Hematopoietic multipotent progenitor cell treated with erythropoietin and hydrocortisone succinate and interleukin-3 and kit ligand, for 8 days (in vitro differentiated cells): ENCODE measurements at places on chromosomes 1 and 21.

- no peak for DNase-seq
Observed at GRCh38 chr1:81314513-81315233, 486.1 kb upstream of the ADGRL2 start.

DNA sequence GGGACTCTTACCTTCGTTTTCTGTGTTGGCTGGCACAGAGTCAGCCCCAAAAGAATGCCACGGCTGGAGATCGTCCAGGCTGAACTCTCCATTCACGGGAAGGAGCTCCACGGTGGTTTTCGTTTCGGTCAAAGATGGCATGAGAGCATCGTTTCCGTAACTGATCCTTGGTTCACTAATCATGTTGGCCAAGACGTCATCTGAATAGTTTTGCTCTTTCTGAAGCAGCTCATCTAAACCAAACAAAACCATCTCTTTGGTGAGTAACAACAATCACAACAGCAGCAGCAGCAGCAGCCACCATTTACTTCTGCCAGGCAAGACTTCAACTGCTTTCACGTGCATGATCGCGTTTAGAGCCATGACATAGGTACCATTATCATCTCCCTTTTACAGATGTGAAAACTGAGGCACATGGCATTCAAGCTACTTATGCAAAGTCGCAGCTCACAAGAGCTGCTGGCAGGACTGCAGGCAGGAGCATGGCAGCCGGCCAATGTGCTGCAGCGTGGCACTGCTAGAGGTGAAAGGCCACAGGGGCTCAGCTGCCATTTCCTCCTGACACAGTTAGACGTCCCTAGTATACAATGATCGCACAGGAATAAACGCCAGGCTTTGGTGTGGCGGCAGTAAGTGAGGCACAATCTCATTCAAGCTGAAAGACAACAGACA lies 177.1 kb downstream of the GABPA start:
- DNase-seq: no peak

GRCh38 chr1:52709016-52709415 lies 10.9 kb upstream of the COA7 start:
- DNase-seq: no peak

DNA sequence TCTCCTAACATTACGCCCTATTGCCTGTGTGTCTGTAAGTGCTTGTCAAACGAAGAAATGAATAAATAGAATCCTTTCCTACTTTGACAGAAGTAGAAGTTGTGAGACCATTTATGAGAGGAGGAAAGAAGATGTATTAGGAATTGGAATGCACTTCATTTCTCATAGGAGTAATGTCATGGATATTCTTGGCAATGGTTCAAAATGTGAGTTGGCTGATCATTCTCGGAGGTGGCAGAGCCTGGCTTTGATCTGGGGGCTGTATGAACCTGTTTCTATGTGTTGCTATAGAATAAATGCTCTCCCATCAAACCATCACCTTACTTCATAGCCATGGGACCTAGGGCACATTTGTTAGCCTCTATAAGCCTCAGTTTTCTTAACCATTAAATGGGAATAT lies 10.1 kb upstream of the SERBP1 start:
- no peak for DNase-seq

GRCh38 chr1:21319447-21320407 lies 29.5 kb upstream of the ECE1 start:
- peak; percentile 89 for DNase-seq

GRCh38 chr1:8562881-8563865 lies 245.3 kb downstream of the SLC45A1 start:
- DNase-seq: peak; percentile 35

DNA sequence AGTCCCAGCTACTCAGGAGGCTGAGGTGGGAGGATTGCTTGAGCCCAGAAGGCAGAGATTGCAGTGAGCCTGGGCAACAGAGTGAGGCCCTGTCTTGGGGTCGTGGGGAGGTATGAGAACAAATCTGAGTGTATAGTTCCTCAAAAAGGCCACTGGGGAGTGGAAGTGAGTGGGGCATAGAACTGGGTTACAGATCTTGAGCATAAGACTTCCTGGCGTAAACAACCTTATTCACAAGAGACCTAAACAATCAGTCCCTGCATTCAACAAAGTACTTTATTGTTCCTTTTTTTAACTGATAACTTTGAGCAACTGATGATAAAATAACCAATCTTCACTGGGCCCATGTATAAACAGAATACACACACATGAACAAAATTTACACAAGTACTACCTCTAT lies 72.7 kb upstream of the MUTYH start:
- DNase-seq: no peak

GRCh38 chr1:21933397-21934248 lies 3.5 kb downstream of the HSPG2 start:
- no peak for DNase-seq

DNA sequence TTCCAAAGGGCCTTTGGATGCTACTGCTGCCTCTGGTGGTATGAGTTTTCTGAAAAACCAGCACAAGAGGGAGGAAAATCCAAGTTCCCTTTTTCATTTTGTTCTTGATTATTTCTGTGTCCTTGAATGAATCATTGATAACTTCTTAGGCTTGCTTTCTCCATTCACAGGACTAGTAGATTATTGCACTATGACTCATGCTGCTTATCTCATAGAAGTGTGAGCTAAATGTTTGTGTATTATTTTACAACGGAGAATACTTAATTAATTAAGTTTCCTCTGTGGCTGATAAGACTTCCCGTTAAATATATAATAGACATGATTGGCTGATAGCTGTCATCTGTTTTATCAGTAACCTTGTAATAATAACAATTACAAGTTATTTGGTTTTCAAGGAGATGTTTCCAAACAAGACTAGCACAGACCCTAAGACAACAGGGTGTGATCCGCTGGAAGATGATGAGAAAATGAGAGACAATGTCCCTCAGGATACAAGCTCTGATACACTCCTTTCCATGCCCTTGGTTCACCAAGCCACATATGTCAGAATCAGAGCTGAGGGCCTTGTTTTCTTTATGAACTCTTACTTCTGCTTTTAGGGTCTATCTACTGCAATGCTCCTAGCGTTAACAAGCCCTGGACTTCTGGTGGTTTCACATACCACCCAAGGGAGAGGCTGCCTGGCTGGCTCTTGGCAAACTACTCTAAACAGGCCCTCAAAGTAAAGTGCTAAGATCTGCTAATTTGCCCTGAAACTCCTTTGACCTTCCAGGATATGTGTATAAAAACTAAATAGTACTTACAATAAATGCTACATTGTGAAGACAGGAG lies 1078.3 kb downstream of the TTLL7 start:
- no peak for DNase-seq

DNA sequence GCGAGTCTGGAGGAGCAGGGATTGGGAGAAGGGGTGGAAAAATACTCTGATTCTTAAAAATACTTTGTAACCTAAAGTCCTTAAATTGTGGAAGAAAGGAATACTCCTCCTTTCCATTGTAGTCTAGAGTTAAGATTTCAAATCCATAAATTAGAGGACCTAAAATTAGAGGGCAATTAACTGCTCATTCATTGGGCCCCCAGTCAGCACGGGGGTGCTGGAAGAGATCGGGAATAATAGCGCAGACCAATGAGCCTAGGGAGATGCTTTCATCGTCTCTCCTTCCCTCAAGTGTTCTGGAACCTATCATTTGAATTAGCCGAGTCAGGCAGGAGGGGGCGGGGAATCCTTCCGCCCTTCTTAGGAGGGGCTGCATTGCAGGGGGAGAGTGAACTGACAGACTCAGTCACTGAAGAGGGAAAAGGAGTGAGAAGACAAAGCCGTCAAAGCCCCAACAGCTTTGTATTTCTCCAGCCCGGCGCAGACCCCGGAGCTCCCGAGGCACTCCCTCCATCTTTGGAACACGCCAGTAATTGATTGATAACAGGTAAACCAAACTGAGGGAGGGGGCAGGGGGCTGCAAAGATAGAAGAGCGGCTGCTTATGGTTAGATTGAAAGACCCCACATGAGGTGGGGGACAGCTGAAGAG lies at the start of gene MLLT11:
MLLT11 (plus strand) TSS at position 391 of the 650 bp plus-strand sequence. CDS start 6,828 bp downstream, outside the sequence.
- DNase-seq: peak; percentile 59

- peak; percentile 30 for DNase-seq
Observed at GRCh38 chr1:165075725-165076370, 280.7 kb downstream of the LMX1A start.

GRCh38 chr1:50968821-50969610 lies 1.0 kb upstream of the CDKN2C start:
- no peak for DNase-seq

- DNase-seq: no peak
Observed at GRCh38 chr1:67605209-67605780, 79.7 kb upstream of the GADD45A start.

DNA sequence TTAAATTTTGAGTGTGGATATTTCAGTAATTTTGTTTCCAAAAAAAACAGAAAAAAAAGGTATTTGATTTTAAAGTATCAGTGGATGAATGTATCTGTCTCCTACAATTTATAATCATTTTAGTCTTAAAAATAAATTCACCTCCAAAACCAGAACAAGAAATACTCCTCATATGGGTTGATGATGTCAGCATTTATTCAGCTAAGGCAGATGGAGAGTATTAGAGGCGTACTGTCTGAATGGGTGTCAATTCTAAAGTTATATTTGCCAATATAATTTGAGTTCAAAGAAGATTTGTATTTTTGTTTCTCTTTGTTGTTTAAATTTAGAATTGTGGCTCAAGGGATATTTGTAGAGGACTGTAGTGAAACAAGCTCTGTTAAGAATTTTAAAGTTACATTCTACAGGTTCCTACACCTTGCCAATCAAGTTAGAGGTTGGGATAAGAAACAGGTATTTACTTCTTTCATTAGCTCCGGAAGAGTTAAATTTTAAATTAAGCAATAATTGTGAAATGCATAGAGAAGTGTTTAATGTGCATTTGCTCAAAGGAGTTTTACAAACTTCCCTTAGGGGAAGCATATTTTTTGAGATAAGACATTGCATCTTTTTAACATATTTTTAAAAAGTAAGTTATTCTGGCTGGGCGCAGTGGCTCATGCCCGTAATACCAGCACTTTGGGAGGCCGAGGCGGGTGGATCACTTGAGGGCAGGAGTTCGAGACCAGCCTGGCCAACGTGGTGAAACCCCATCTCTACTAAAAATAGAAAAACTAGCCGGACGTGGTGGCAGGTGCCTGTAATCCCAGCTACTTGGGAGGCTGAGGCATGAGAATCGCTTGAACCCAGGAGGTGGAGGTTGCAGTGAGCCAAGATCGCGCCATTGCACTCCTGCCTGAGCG lies 1.2 kb downstream of the PLA2G4A start:
- peak; percentile 52 for DNase-seq

GRCh38 chr21:15968776-15969310 lies 239.1 kb downstream of the USP25 start:
- DNase-seq: no peak

GRCh38 chr1:175530622-175531375 lies 212.6 kb downstream of the TNR start:
- no peak for DNase-seq

GRCh38 chr1:160744852-160745520 lies 5.9 kb downstream of the SLAMF7 start:
- no peak for DNase-seq

GRCh38 chr1:47209725-47210325 lies 20.0 kb upstream of the PDZK1IP1 start:
- no peak for DNase-seq

DNA sequence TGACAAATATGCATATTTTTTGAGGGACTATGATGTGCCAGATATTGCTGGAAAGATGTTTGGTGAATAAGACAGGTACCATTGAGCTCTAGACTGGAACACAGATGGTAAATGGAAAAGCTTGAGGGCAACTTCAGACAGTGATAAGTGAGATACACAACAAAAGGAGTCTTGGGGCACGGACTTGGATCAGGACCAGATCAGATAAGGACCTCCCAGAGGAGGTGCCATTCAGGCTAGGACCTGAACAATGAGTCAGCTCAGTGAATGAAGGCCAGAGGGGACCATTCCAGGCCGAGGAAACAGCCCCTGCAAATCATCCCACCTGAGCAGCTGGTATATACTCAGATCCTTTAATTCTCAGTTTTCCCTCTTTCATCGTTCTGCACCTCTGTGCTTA lies 1.8 kb upstream of the KCNJ15 start:
- DNase-seq: peak; percentile 41

GRCh38 chr1:160862203-160863060 lies at the start of gene CD244:
CD244 (minus strand) TSS chr1:160862887; CDS start chr1:160862677, 210 bp downstream.
- DNase-seq: peak; percentile 85

DNA sequence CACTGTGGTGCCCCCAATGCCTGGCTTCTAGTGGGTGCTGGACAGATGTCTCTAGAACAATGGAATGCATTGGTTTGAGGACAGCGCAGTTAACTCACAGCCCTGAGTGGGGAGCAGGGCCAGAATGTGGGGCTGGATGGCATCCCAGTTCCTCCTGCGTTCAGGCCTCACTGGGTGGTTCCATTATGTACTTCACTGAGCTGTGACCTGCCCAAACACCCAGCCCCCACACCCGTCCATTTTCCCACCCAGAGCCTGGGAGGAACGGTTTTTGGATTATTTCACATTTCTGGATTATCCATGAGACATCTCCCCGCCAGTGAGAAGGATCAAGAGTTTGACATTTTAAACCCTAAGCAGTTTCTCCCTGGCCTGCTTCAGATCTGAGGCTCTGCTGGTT lies 55.3 kb upstream of the WASF2 start:
- DNase-seq: no peak

GRCh38 chr21:29318354-29318753 lies 19.6 kb downstream of the BACH1 start:
- no peak for DNase-seq

DNA sequence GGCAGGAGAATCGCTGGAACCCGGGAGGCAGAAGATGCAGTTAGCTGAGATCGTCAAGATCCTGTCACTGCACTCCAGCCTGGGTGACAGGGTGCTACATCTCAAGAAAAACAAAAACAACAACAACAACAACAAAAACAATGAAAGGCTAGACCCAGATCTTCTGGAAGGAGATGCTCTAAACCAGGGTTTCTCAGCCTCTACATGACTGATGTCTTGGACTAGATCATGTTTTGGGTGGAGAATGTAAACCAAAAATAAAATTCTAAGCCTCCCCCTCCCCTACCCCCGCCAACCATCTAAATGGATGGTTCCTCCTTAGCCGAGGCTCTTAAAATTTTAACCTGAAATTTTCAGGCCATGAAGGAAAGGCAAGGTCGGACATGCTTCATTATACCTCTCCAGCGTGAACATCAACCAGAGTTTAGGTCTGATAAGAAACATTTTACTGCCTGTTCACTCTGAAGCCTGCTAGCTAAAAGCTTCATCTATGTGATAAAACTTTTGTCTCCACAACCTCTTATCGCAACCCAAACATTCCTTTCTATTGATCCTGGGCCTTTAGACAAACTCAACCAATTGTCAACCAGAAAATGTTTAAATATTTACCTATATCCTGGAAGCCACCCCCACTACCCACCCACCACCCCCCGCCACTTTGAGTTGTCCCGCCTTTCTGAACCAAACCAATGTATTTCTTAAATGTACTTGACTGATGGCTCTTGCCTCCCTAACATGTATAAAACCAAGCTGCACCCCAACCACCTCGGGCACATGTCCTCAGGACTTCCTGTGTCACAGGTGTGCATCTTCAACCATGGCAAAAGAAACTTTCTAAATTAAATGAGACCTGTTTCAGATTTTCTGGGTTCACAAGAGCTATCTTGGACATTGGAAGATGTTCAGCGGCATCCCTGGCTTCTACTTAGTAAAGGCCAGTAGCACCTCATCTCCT lies 1.9 kb upstream of the CAPN2 start:
- DNase-seq: peak; percentile 39
